ENCODE measurements at places on chromosomes 4 and X. TPM values are rescaled to one million over a fixed set of nuclear protein-coding genes. Genes with fewer than 3 reads are reported as not detected.

SLC6A14 gene
- not detected for total RNA-seq

HS3ST1 gene
- total RNA-seq: 0.09 TPM

SORCS2 gene
- total RNA-seq: 9.1 TPM

CLDN34 gene
- total RNA-seq: not detected

GCNA gene
- 2.9 TPM for total RNA-seq

- no peak for DNase-seq
These were observed 89.0 kb upstream of the C4orf50 start for GRCh38 chr4:6107114-6107791.

DNA sequence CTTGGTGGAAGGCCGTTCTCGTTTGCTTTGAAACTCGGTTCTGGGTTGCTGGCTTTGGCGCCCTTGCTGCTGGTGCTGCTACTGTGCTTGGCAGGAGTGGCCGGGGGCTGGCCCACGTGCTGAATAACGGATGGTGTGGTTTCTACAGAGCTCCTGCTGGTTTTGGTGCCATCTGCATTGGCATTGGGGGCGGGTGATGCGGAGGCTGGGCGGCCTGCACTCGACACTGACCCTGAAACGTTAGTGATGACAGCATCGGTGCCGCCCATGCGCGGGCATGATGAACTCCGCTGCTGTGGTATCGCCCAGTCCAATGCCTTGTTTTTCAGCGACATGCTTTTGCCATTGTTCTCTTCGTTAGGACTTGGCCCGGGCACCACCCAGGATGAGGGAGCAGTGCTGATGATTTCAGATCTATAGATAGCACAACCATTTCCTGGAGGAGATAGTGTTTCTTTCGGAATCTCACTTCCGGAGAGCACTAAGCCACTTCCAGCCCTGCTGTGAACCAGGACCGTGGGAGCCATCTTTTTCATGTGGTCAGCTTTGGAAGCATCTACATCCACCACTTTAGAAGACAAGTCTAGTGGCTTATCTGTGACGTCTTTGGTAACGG is 24.2 kb downstream of the BCOR start:
- no peak for DNase-seq

- DNase-seq: no peak
These were observed 24.2 kb downstream of the SLC25A5 start for GRCh38 chrX:119492463-119492862.

DNA sequence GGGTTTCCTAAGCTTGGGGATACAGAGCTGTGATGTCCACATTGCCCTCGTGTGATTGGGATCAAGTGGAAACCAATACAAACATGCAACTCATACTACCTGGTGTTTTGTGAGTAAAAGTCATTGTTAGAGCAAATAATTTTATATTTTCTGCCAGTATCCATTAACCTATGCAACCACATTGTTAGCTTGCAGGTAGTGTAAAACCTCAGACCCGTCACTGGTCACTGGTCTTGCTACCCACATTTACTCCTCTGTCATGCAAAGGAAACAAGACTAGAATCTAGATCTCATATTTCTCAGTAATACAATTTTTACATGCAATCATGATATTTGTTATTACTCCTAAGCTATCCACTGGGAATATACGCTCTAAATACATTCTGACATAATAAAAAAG is 324.3 kb upstream of the NDST4 start:
- DNase-seq: no peak

DNA sequence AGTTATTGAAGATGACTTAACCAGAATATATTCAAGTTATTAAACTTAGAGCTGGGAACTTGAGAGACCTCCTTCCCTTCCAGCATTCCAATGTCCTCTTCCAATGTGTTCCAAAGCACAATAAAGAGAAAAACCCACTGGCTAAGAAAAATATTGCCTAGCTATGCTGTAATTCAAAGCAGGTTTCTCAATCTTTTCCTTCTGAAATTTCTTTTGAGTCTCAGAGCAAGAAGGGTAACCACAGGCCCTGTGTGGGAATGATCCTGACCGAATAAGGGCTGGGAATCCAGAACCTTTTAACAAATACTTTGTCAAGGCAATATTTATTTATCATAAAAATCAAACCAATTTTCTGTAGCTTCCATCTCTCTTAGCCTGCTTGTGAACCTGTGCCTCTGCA is 150.7 kb upstream of the SFRP2 start:
- DNase-seq: peak; percentile 60

DNA sequence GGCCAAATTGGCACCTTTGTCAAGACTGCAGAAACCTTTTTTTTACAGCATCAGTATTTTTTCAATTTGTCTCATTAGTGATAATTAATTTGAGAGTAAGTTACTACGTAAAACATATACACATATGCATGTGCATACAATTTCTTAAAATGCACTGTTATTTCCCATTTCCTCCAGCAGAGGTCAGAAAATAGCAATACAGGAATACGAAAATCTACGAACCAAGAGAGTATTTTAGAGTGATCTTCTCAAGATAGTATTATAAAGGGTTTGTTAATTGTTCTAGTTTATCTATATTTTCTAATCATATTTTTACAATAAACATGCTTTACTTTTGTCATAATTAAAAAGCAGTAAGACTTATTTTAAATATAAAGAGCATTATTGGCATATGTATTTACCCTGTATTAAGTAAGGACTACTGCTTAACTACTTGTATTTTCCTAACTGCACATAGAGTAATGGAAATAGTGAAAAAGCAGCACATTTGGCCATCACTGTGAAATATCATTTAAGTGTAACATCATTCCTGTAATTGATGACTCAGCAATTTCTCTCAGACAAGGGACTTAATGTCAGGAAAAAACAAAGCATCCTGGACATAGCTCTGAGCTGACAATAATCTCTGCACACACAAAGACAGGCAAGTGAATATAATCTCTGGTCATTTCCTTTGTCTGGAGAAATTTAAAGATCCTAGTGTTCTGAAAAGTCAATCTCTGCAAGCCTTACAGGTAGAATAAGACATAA is 45.6 kb downstream of the MAOB start:
- DNase-seq: peak; percentile 31

- no peak for DNase-seq
These were observed 582.9 kb downstream of the ADGRL3 start for GRCh38 chr4:61783050-61783449.

DNA sequence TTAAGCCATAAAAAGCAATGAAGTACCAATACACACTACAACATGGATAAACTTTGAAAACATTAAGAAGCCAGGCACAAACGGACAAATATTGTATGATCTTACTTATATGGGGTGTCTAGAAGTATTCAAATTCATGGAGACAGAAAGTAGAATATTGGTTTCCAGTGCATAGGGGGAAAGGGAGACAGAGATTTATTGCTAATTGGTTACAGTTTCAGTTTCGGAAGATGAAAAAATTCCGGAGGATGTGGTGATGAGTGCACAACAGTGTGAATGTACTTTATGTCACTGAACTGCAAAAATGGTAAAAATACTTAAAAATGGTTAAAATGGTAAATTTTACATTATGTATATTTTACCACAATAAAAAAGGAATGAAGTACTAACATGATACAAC is 5.1 kb upstream of the PRDX4 start:
- no peak for DNase-seq

DNA sequence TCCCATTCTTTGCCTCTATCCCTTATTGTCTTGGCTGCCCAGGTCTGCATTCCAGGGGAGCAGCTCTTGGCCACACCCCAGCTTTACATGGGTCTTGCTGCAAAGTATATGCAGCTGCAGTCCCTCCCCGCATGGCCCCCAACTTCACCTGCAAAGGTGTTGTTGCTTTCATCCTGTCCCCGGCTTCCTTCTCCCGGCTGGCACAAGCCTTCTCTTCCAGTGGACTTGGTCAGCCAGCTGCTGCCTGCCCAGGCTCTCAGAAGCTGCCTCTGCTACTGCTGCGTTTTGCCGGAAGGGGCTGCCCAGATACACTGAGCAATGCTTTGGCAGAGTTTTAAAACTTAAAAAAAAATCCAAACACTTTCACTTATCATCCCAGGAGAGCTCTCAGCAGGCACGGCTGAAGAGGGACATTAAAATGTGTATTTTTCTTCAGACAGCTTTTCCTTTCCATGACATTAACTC is 121.2 kb upstream of the PDLIM3 start:
- DNase-seq: peak; percentile 49

DNA sequence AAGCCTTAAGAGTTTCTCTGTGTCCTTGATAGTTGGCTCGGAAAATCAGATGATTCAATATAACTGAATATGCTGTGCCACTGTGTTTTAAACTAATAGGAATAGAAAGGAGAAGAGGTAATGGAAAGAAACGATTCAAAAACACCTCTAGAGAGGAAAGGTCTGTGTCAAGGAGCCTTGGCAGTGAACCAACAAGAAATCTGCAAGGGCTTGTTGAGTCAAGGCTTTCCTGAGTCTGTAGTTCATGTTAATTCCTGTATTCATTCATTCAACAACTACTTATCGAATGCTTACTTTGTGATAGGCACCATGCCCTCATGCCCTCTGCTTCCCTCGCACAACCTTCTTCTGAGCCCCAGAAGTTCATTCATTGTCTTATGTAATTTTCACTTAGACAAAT is 336.0 kb downstream of the PDHA2 start:
- DNase-seq: peak; percentile 2

DNA sequence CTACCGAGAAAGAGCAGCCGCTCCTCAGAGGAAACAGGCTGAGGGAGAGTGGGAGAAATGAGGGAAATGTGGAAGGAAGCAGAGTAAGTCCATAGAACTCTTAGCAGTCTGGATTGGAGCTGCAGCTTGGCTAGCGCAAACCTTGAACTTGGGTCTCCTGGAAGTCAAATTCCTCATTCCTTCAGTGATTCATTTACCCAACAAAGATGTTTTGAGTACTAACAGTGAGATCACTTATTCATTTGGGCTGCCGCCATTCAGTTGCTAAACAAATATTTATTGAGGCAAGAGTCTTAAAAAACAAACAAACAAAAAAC is 51.5 kb downstream of the SEL1L3 start:
- no peak for DNase-seq

DNA sequence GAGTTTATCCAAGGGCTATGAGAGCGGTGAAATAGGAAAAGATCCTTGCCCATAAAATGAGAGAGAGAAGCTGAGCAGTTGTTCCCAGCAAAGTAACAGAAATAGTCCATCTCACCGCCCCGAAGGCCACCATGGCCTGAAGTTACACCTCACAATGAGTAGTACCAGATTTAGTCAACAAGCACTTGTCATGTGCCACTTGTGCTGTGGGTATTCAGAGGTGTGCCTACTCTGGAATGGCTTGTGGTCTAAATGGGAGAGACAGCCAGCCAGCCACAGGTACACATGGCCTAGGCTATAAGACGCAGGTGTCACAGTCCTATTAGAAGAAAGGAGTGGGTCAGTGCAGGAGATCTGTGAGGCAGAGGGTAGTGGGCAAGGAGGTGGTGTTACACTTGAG is 54.6 kb upstream of the MAP3K15 start:
- no peak for DNase-seq

- no peak for DNase-seq
These were observed 43.7 kb downstream of the MAGEA9 start for GRCh38 chrX:149825424-149825823.

DNA sequence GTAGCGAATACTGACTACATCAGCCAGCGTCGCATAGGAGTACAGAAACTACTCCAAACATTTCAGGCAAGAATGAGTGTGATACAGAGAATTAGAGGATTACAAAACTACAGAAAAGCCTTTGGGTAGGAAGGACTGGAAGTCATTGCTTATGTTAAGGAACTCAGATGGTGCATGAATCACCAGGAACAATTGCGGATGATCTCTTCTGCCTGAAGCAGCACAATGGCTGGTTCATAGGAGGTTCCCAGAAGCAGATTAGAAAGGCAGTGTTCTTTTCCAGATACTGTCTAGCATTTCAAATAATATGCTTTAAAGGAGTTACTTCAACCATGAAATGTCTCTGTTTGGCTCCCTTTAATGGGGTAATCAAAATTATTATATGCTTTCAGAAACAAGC is 42.5 kb upstream of the MAP9 start:
- DNase-seq: no peak

GRCh38 chr4:79526641-79527565 is 118.9 kb upstream of the GK2 start:
- DNase-seq: peak; percentile 67

- no peak for DNase-seq
These were observed 7.7 kb upstream of the FAM53A start for GRCh38 chr4:1691737-1692373.

- DNase-seq: no peak
These were observed 301.9 kb upstream of the HS3ST1 start for GRCh38 chr4:11730545-11730944.
